ENCODE measurements at places on chromosomes 13 and 19.

DNA sequence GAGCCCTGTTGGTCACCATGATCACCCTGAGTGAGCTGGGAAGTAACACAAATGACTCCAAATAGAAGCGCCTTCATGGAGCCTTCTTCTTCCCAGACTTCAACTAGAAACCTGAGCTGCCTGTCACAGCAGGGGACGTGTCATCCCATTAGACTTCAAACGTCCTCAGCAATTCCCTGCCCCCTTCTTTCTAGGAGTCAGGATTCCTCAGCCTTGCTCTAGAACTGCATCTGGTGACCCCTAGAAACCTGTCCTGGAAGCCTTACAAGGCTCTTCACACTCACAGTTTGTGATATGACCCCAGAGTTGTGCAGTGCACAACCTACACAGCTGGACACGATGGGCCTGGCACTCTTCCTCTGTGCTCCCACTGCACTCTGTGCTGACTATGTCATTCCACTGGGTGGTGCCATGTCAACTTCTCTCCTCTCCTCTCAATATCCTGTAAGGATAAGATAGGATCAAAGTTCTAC lies 23.6 kb upstream of the TTYH1 start:
- DNase-seq = no peak

DNA sequence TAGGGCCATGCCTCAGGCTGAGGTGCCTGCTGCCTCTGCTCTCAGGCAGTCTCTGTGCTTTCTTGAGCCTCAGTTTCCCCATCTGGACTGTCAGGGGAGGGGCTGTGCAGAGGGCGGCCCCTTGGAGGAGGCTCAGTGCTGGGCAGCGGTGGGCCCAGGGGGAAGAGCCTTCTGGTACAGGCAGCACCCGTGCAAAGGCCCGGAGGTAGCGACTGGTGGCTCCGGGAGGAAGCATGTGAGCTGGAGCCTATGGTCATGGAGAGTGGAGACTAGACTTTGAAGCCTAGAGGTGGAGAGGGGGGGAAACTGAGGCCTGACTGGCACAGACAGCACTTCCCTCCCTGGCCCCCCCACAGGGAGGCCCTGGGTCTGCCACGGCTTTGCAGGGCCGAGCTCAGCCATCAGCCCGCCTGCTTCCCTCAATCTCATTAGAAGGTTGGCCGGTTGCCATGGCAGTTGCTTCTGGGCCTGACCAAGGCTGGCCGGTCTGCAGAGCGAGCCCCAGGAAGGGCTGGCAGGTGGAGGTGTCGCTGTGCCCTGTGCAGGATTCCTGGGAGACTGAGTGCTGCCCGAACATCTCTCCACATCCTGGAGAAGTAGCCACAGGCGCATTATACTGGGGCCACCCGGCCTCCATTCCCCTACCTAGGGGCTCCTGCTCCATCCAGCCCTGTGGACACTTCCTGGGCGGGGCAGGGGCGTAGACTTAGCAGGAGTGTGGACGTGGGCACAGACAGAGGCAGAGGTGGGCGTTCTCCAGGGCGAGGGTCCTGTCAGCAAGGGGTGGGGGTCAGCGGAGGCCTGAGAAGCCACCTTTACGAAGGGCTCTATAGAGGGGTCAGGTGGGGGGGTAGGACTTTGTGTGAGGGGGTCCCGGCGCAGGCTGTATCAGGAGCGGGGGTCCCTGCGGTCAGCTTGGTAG lies 53.2 kb downstream of the CRTC1 start:
- DNase-seq = no peak

- DNase-seq = no peak
Measured at GRCh38 chr13:46207828-46208227, 3.9 kb upstream of the LRRC63 start.

- DNase-seq = no peak
Measured at GRCh38 chr13:40181203-40181845, 485.1 kb downstream of the FOXO1 start.

GRCh38 chr13:42999491-42999890 lies 7.5 kb upstream of the EPSTI1 start:
- DNase-seq = no peak

GRCh38 chr19:13056052-13056660 lies 46.5 kb downstream of the LYL1 start:
- DNase-seq = no peak

GRCh38 chr13:46618694-46619254 lies 65.8 kb downstream of the LRCH1 start:
- no peak for DNase-seq

GRCh38 chr13:66849706-66850105 lies 380.4 kb downstream of the PCDH9 start:
- DNase-seq = no peak

- no peak for DNase-seq
Measured at GRCh38 chr13:82305588-82305987, 1576.7 kb downstream of the SLITRK1 start.

All from stimulated activated CD4-positive, alpha-beta T cell treated with anti-CD3 and anti-CD28 coated beads, Interleukin-2, amount 100 ng/mL, for 48 hours (primary cell).